Activated CD8-positive, alpha-beta memory T cell treated with anti-CD3 and anti-CD28 coated beads, Interleukin-2, amount 50 U/mL, for 4 hours (primary cell): ENCODE measurements at places on chromosomes 4 and X.

- DNase-seq = no peak
These were observed 226.8 kb upstream of the LNX1 start for GRCh38 chr4:53818104-53818503.

GRCh38 chr4:43864616-43865146, 583.9 kb downstream of the KCTD8 start:
- no peak for DNase-seq

DNA sequence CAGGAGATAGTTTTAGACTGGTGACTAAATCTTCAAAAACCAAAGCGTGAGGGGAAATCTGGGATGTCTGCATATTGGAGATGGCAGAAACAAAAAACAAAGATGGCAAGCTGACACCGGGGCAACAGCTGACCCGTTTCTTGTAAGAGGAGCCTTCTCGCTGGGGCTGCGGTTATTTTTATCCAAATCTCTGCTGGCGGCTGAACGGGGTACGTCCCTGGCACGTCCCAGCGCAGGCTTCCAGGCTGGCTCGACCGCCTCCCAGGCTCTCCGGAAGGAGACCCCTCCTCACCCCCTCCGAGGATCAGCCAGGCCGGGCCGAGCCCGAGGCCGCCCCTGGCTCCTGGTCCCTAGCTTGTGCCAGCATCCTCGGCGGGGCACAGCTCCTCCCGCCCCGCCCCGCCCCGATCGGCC, 403 bp downstream of the SGCB start:
- peak; percentile 19 for DNase-seq

GRCh38 chr4:87220094-87220822, at the start of gene KLHL8:
KLHL8 (minus strand) TSS chr4:87220618; CDS start chr4:87195539, 25,079 bp downstream.
- peak; percentile 87 for DNase-seq

GRCh38 chr4:6963139-6963611, 53.5 kb downstream of the TBC1D14 start:
- DNase-seq = no peak

GRCh38 chr4:76654791-76655190, 219.8 kb downstream of the SHROOM3 start:
- DNase-seq = no peak

DNA sequence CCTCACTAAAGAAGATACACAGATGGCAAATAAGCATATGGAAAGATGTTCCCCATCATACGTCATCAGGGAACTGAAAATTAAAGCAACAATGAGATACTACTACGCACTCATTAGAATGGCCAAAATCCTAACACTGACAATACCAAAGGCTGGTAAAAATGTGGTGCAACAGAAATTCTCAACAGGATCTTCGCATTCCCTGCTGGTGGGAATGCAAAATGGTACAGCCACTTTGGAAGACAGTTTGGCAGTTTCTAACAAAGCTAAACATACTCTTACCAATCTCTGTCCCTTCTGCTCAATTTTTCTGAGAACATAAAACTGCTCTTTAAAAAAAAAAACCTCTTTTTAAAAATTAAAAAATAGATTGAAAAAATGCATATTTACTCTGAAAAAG, 300.2 kb downstream of the FBXW7 start:
- no peak for DNase-seq

GRCh38 chrX:42531441-42531840, 246.5 kb downstream of the PPP1R2C start:
- no peak for DNase-seq

- no peak for DNase-seq
These were observed 4.6 kb upstream of the LUZP4 start for GRCh38 chrX:115284877-115285276.

DNA sequence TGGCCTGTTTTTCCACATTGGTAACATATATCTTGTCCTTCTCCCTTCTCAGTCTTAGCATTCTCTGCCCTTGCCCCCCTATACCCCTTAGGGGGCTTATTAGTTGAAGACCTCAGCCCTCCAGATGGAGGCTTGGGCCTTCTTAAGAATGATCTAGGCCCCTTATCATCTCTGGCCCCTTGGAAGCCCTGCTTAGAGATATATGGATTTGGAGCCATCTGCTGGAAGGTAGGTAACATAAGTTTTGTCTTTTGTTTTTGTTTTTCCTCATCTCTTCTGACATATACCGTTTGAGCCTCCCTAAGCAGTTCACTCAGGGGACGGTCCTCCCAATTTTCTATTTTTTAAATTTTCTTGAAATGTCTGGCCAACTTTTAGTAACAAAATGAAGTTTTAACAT, 48.3 kb upstream of the NAP1L2 start:
- DNase-seq = no peak

- no peak for DNase-seq
These were observed at the start of gene NEXMIF for GRCh38 chrX:74925225-74926088. NEXMIF (minus strand) TSS chrX:74925452.

GRCh38 chr4:139559687-139560086, 3.7 kb upstream of the SETD7 start:
- no peak for DNase-seq
